ENCODE measurements at places on chromosomes 4 and X. TPM values are rescaled to one million over a fixed set of nuclear protein-coding genes. Genes with fewer than 3 reads are reported as not detected.

DNA sequence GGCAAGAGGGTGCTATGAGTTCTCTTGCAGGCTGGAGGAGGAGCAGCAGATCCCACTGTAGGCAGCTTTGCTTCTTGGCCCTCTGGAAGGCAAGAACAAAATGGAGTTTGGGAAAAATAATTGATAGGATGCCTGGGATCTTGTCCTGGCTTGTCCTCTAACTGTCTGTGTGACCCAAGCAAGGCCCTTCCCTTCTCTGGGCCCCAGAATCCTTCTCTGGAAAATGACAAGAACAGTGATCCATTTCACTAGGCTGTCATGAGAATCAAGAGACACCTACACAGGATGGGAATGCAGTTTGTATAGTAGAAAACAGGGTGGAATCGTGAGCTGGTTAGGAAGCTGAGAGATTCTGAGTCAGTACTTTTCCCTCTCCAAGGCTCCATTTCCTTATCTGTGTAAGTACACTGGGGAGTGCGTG lies 133.3 kb downstream of the PJA1 start:
- no peak for DNase-seq

DNA sequence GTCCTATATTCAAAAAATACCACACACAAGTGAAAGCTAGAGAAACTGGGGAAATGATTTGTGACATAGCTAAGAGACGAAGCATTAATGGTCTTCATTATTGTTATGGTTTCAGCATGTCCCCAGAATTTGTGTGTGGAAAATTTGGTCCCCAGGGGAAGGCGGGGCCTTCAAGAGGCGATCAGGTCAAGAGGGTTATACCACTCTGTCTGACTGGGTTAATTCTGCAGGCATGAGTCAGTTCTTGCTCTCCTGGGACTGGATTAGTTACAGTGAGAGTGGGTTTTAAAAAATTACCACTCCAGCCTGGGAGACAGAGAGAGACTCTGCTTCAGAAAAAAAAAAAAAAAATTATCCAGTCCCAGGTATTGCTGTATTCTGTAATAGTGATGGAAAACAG lies 2.1 kb upstream of the MTNR1A start:
- no peak for DNase-seq

GRCh38 chr4:96646146-96646545 lies 806.3 kb downstream of the PDHA2 start:
- no peak for DNase-seq

GRCh38 chr4:1871471-1872021 lies 353 bp downstream of the NSD2 start:
- peak; percentile 41 for DNase-seq

DNA sequence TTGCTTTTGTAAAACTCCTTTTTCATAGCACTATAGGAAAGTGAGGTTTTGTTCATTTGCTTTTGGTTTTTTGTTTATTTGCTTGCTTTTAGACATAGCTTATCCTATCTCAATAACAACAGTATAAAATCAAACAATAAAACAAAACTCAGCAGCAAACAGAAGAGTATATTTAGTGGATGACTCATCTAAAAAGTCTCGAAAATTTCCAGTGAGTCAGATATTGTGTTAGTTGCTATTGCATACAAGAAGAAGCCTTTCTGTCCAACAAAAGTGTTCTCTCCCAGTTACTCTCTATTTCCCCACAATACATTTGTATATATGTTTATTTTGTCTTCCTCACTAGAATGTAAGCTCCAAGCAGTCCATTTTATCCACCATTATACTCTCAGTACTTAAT lies 36.0 kb upstream of the NPNT start:
- no peak for DNase-seq

- no peak for DNase-seq
Observed at GRCh38 chrX:151901826-151902225, 10.9 kb upstream of the MAGEA4 start.

- no peak for DNase-seq
Observed at GRCh38 chr4:727576-727975, 21.9 kb downstream of the PCGF3 start.

GRCh38 chrX:17291171-17291900 lies 83.7 kb upstream of the NHS start:
- DNase-seq: no peak

Gene ARX
- total RNA-seq: not detected

Gene SYNPO2
- total RNA-seq: 0.31 TPM
